ENCODE measurements at places on chromosomes 3 and 15.

GRCh38 chr3:197420566-197420965, 122.2 kb upstream of the DLG1 start:
- no peak for DNase-seq

- DNase-seq = peak; percentile 56
Measured at GRCh38 chr3:197186887-197187588, 111.4 kb downstream of the DLG1 start.

DNA sequence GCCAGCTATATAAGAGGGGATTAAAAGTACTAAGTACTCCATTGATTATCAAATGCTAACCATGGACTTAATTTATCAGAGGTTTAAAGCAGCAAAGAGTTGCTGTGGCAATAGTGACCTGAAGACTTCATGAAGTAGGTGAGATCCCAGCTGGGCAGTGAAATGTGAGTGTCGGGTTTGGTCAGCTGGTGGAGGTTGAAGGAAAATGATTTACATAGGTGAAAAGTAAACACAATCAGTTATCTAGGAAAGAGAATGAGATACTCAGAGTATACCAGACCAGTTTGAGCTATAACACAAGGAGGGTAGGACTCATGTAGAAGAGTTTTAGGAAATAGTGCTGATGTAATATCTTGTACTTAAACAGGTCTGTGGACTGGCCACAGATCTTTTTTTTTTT, 16.5 kb upstream of the FBXO22 start:
- DNase-seq = no peak

- DNase-seq = no peak
Measured at GRCh38 chr15:29890336-29891095, 68.2 kb upstream of the TJP1 start.

- DNase-seq = no peak
Measured at GRCh38 chr3:53773611-53774368, 72.4 kb downstream of the CHDH start.

DNA sequence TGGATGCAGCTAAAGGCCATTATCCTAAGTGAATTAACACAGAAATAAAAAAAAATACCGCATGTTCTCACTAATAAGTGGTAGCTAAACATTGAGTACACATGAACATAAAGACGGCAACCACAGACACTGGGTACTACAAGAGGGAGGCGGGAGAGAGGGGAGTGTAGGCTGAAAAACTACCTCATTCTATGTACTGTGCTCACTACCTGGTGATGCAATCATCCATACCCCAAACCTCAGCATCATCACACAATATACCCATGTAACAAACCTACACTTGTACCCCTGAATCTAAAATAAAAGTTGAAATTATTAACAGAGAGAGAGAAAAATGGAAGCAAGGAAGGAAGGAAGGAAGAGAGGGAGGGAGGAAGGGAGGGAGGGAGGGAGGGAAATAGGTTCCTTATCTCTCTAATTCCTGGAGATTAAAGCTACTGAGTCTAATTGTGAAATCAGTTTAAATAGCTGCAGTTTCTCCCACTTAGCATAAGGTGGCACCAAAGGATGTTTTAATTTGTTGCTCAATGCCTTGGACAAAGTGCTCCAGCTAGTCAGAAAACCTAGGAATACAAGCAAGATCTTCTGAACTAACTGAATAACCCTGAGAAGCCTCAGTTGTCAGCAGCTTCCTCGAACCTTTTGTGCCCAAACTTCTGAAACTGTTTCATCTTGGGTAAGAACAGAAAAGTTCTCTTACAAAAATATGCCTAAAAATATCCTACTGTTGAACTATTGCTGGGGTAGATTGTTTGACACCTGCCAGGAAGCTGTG, 79.4 kb upstream of the ATP11B start:
- DNase-seq = peak; percentile 85

DNA sequence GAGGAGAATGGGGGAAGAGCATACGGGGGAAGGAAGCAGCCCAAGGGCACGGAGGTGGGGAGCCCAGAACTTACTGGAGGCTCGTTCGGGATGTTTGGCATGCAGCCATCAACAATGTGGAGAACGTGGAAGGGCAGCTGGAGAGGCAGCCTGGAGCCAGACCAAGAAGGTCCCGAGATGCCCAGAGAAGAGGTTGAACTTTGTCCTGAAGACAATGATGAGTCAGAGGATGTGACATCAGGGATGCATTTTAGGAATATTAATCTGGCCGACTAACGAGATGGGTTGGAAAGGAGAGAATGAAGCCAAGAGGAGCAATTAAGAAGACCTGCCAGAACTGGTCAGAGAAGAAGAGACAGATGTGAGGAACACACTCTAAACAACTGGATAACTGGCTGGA, 98.2 kb downstream of the SRGAP3 start:
- DNase-seq = no peak

DNA sequence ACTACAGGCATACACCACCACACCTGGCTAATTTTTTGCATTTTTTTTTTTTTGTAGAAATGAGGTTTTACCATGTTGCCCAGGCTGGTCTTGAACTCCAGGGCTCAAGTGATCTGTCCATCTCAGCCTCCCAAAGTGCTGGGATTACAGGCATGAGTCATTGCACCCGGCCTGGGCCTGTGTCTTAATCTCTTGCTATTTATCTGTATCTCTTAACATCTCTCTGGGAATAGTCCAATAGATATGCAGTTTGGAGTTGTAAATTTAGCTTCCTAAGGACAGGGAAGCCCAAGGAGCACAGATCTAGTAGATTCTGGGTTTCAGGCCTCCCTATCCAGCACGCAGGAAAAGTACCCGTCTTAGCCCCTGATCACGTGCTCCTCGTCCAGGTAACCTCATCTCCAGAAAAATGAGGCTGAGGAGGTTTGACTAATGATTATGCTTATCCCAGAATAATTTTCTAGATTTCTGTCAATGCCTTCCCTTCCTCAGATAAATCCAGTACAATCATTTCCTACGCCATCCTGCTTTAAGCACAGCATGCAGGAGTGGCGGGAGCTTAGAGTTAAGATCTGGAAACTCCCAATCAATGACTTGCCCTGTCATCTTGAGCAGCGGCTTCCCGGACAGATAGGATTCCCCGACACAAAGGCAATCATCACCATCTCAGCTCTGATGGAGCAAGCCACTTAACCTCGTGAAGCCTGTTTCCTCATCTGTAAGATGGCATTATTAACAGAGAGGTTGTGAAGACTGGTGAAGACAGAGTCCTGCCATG, 12.3 kb upstream of the CTDSPL start:
- DNase-seq = no peak

GRCh38 chr3:72288955-72289691, 504.2 kb upstream of the PROK2 start:
- DNase-seq = no peak
